ENCODE measurements at places on chromosomes 16 and 17.
A peak's percentile ranks its signal among the peaks of the same experiment; 100 is the strongest.

GRCh38 chr16:22424161-22424937 lies 49.9 kb upstream of the CDR2 start:
- DNase-seq = no peak

DNA sequence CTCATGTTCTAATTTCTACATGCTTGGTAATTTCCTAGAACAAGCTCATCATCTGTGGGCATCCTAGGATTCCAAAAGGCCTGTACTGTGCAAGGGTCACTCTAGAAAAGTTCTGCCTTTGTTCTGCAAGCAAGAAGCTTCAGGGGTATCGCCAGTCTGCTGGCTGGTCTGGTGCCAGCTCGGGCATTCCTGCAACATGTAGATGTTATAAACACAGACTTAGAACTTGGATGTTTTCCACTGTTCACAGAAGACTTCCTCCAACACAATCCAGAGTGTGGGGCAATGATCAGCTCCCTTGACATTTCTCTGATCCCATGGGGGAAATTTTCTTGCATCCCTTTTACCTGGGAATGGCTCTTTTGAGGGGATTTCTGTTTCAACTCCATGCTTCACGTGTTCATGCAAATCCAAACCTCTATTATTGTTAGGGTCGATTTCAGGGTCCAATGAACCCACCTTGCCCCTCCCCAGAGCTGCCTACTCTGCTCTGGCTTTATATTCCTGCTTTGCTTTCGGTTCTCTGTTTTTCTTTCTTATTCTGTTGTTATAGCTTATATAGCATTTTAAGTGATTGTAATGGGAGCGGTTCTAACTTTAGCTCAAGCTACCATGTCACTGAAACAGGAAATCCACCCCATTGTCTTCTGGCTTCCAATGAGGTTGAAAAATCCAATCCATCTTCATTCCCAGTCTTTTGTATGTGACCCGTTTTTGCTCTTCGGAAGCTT lies 25.3 kb downstream of the UBE2O start:
- DNase-seq = no peak

DNA sequence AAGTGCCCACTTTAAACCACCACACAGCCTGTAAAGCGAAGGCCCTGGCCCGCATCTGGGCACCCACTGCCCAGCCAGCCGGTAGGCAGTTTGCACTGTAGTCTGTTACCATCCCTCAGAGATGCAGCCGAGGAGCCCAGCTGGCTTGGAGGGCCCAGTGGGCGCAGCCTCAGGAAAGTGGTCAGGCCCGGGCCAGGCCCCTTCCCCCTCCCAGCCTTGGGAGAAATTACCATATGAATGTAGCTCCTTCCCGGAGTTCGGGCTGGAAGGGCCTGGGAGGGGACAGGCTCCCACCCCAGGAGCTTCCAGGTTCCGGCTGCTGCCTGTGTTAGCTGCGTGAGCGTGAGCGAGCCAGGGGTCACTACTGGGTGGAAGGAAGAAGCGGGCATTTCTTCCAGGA lies 325.4 kb downstream of the SEC14L1 start:
- no peak for DNase-seq

DNA sequence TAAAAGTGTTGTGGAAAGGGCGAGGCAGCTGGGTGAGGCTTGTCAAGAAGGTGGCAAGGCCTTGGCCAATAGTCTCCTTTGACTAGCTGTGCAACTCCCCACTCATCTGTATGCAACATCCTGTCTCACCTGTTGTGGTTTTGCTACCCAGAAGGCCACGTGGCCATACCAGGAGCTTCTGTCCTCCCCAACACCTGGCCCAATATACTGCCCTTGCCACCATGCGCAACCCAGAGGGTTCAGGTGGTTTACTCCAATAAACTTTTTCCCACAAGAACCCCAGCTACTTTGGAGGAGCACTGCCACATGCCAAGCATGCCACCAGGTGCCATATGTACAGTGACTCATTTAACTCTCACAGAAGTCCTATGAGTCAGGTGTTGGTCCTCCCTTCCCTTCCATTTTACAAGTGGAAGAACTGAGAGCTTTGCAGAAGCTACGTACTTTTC lies 10.2 kb downstream of the MYO19 start:
- DNase-seq = no peak

GRCh38 chr17:39946551-39947330 lies 16.1 kb upstream of the GSDMA start:
- DNase-seq = no peak

GRCh38 chr16:86911437-86911958 lies 333.1 kb downstream of the FOXL1 start:
- no peak for DNase-seq

GRCh38 chr16:88298833-88299745 lies 83.7 kb upstream of the ZNF469 start:
- DNase-seq = no peak

DNA sequence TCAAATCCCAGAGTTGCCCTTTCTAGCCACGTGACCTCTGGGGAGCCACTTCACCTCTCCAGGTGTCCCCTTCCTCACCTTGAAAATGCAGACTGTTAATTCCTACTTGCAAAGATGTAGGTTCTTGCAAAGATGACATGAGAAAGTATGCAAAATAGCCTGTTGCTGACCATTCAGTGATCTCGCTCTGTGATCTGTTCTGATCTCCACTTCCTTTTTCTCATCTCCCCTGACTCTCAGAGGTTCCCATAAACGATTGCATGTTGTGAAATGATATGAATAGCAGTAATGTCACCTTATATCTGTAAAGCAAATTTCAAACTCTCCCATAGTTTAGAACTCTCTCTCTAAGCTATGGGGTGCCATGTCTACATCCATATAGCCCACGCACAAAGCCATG lies 182.3 kb downstream of the TMEM132E start:
- DNase-seq = no peak

DNA sequence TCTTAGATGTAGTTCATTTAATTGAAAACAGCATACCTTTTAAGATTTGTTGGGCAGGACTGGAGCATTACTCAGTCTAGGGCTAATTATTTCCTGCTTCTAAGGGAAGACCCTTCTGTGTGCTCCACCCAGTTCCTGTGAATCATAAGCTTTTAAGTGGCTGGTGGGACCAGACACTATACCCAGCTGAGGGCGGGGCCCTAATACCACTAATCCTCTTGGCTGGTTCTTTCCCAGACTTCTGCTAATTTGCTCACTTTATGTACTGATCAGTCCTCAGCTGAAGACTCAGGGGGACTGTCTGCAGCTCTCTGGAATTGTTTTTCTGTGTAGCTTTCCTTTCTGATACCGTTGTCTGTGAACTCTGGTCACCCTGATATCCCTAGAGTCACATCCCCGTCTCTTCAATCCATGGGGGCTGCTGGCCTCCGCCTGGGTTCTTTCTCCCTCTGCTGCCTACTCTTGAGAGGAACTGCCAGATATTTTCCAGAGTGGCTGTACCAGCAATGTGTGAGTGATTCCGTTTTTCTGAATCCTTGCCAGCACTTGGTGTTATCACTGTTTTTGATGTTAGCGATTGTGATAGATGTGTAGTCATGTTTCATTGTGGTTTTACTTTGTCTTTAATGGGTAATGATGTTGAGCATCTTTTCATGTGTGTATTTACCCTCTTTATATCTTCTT lies 35.1 kb downstream of the MFSD11 start:
- peak; percentile 69 for DNase-seq

DNA sequence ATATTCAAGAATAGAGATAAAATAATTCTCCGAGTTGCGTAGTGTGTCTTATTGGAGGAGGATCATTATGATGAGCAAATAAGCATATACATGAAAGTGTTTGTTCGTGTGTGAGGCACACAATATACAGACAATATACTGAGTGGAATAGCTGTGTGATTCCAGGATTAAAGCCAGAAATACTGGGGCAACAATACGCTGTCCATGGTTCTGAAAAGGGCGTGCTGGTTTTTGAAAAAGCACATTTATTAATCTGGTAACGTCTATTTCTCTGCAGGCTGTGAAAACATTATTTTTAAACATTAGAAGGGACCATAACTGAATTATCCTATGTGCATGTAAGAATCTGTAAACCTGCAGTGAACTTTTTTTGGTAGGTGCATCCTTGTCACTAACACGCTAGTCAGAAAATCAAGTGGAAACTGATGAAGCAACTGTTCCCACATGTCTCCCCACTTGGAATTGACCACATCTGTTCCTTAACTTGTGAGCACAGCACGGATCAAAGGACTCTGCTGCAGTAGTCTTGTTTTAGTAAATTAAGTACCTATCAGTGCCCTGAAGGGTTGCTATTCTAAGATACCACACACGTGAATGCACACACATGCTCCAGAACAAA lies 346.0 kb downstream of the GRIN2A start:
- no peak for DNase-seq

DNA sequence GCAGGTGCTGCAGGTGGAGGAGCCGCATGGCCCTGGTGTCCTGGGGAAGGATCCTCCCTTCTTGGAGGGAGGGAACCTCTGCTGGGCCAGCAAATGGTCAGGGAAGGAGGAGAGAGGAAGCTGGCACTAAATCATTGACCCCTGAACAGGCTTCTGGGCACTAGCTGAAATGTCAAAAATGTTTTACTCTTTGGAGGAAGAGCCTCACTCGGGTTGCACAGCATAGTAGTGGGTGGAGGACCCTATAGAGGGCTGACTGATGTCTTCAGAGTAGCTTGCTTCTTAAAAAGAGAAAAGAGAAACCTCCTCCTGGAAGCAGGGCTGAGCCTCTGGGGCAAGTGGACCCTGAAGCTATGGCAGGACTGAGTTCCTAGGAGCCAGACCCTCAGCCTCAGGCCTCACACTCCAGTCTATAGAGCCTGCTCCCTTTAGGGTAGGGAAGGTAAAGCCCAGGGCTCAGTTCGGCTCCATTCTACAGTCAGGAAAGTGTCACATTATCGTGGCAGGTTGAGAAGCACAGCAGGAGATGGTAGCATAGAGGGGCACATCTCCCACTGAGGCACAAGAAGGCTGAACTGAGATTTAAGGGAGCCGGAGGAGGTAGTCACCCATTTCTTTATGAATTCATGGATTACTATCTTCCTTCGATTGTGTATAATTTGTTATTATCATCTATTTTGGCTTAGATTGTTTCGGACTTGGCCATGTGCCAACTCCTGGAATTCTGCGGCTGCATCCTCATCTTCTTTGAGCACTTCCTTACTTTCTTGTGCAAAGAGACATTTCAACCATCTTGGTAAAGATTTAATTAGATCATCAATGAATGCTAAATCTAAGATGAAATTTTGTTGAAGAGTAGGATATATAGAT lies 7.3 kb upstream of the CUEDC1 start:
- DNase-seq = no peak

- DNase-seq = no peak
Observed at GRCh38 chr16:89074803-89075688, 18.6 kb upstream of the ACSF3 start.

DNA sequence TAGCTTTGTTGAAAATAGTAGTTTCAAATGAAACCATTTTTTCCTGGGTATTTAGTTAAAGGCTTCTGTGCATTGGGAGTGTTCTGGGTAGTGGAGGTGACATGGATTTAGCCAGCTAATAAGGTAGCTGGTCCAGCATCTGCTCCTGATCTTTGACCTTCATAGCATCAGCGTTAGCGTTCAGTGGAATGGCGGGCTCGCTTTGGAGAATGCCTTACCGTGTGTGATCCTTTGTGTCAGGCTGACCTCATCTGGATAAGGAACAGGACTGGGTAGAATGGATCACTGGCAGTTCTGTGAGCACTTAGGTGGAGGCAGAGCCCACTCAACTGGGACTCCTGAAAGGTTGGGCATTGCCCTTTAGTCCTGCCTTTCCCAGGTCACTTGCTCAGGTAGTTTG lies 3.7 kb downstream of the SAP30BP start:
- DNase-seq = no peak

DNA sequence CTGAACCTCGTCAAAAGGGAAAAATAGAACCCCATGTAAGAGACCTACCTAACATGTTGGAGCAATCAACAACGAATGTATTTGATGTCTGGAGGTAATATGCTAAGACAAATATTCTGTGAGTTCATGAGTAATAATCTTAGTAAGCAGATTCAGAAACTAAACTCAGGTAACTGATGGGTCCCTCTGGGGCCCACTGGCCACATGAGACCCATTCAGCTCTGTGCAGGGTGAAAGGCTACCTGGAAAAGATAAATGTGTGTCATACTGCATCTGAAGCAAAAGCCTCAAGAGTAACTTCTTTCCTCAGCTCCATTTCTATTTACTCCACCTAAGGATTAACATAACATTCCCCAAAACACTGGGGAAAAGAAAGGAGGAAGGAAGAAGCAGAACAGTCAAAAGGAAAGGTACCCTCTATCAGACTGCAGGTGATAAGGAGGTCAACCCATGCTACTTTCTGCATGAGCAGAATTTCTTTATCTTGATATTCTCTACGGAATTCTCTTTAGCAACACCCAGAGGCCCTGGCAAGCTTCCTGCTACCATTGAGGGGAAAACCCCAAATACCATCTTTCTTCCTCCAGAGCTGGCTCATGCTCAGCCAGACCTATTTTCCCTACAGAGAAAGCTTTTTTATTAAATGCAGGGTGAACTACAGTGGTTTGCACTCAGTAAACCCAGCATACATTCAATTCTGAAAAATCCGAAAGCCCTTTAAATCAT lies 37.7 kb upstream of the ABCA6 start:
- no peak for DNase-seq

GRCh38 chr16:14302399-14303181 lies 231.5 kb downstream of the MRTFB start:
- DNase-seq = no peak

GRCh38 chr16:67446968-67447507 lies 16.1 kb downstream of the HSD11B2 start:
- no peak for DNase-seq

- DNase-seq = no peak
Observed at GRCh38 chr16:50889746-50890145, 147.9 kb downstream of the CYLD start.

GRCh38 chr16:65749506-65749905 lies 617.0 kb upstream of the CDH5 start:
- no peak for DNase-seq

- peak; percentile 10 for DNase-seq
Observed at GRCh38 chr17:6701719-6702118, 11.4 kb downstream of the SLC13A5 start.

- DNase-seq = no peak
Observed at GRCh38 chr17:61496957-61497653, 44.9 kb downstream of the TBX4 start.

DNA sequence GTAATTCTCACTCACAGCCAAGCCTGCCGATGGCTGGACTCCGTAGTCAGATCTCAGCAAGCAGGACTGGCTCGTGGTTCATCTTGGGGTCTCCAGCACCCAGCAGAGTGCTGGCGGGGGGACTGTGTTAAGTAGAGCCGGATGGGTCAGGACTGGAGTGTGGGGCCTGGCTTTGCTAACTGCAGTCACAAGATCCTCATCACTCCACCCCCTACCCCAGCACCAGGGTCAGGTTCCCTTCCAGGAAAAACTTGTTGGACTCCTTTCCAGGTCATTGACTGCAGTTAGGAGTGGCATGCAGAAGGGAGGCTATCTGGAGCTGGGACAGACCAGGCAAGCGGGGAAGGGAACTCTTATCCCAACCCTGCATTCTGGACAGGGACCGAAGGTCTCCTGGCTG lies 6.0 kb downstream of the CIITA start:
- no peak for DNase-seq

GRCh38 chr16:58699151-58699550 lies 14.6 kb upstream of the SLC38A7 start:
- no peak for DNase-seq

All from CD4-positive, alpha-beta T cell treated with Interleukin-6 at 100 ng/mL for 8 hours (primary cell).